ENCODE measurements at places on chromosomes 2 and 18.

GRCh38 chr2:132599556-132599955 is 70.4 kb downstream of the LYPD1 start:
- no peak for DNase-seq

DNA sequence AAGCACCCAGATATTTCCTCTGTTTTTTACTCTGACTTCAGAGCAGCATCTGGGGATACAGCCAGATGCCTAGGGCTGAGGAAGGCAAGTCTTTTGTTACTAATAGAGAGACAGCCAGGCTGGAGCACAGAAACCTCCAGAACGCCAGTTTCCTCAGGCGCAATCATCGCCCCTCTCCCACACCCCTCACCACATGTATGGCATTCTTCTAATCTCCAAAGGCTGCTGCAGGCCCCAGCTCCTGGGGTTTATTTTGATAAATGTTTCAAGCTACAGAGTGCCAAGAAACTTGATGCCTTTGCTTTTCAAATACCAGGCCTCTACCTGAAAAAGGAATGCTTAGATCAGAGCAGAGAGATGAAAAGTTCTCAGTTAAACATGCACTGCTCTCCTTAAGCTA is 283.6 kb downstream of the RBM43 start:
- DNase-seq: no peak

GRCh38 chr2:240930631-240931318 is 24.6 kb downstream of the CROCC2 start:
- no peak for DNase-seq

- no peak for DNase-seq
Observed at GRCh38 chr18:47901624-47902362, 28.7 kb downstream of the SMAD2 start.

DNA sequence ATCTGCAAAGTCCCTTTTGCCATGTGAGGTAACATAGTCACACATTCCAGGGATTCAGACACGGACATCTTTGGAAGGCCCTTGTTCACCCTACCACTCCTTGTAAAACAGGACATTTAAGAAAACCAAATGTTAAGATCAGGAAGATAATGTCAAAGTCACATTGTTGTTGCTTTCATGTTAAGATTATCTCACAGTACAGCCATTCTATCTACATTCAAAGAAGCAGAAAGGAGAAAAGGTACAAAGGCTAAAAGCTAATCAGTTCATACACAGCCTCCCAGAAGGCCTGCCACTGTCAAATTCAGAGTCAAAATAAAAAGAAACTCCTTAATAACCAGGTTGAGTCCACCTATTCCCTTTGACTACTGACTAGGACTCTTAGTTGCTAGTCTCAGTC is 573.7 kb downstream of the ARHGAP15 start:
- no peak for DNase-seq

GRCh38 chr2:105418522-105418921 is 19.7 kb upstream of the FHL2 start:
- DNase-seq: no peak

DNA sequence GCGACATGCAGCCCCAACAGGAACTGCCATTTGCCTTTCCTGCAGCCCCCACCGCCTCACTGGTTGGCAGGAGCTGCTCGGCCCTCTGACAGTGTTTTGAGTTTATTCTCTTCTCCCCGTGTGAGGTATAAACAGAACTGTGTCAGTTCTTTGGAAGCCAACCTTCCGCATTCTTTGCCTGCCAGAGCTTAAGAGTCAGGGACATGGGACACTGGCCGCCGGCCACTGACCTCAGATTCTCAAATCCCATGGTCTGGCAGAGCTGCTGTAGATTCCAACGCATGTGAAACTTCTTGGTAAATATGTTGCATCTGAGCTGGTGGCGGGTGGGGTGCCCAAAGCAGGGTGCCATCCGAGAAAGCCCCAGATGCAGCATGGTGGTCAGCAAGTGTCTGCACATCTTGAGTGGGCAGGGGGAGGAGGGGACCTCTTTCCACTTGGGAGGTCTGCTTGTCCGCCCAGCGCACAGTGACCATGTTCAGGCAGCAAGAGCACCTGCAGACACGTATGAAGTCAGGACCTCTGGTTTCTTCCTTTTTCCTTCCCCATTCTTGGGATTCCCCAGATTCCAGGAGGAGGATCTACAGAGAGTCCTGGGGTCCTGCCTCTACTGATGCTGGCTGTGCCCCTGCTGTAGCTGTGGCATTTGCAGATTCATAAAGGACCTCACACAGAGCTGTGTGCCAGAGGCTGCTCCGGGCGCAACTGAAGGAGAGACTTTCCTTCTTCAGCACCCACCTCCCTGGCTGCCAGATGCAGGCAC is 23.8 kb downstream of the ASB18 start:
- DNase-seq: no peak

DNA sequence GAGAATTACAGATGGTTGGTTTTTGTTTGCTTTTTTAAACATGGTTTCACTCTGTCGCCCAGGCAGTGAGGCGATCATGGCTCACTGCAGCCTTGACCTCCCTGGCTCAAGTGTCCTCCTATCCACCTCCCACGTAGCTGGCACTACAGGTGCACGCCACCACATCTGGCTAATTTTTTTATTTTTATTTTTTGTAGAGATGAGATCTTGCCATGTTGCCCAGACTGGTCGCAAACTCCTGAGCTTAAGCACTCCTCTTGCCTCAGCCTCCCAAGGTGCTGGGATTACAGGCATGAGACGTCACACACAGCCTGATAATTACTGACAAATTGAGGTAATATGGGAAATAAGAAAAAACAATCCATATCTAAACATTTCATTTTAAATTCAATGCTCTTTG is 110.5 kb upstream of the ZSWIM2 start:
- no peak for DNase-seq

DNA sequence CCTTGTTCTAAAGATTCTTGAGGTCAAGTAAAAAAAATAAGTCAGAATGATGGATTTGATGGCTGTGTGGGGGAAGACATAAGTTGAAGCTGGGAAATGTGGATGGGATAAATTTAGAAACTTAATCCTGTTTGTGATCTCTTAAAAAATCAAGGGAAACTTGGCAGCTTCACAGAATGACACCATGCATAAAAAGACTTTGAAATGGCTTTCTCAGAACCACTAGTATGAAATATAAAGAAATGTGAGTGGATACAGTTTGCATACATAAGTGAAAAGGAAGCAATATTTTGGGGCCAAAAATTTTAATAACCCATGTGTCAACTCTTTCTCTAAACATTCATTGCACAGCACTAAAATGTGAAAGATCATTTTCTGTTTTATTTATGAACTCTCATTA is 21.7 kb downstream of the CDH19 start:
- no peak for DNase-seq

DNA sequence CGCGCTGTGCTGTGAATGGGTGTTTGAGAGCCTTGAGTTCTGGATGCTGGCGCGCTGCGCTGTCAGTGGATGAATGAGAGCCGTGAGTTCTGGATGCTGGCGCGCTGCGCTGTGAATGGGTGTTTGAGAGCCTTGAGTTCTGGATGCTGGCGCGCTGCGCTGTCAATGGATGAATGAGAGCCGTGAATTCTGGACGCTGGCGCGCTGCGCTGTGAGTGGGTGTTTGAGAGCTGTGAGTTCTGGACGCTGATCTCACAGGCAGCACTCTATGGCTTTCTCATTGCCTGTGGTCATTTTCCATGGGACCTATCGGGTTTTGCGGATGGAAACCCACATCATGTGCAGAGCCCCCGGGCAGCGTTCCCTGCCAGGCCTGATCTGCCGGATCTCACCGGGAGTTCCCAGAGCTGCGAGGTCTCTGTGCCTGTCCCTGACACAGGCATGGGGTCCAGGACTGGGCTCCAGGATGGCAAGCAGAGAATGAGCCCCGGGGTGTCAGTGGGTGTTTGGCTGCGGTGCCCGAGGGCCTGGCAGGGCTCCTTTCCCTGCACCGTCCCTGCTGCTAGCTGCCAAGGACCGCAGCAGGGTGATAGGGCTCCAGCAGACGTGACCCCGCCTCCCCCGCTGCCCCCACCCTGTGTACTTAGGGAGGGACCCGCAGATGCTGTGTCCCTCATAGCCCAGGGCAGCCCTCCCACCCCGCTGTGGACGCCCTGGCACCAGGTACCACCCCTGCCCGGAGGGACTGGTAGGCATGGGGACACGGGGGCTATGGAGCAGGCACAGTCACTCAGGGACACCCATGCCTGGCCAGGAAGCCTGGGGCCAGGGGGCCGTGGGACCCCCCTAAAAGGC is 9.7 kb downstream of the PDCD1 start:
- no peak for DNase-seq

DNA sequence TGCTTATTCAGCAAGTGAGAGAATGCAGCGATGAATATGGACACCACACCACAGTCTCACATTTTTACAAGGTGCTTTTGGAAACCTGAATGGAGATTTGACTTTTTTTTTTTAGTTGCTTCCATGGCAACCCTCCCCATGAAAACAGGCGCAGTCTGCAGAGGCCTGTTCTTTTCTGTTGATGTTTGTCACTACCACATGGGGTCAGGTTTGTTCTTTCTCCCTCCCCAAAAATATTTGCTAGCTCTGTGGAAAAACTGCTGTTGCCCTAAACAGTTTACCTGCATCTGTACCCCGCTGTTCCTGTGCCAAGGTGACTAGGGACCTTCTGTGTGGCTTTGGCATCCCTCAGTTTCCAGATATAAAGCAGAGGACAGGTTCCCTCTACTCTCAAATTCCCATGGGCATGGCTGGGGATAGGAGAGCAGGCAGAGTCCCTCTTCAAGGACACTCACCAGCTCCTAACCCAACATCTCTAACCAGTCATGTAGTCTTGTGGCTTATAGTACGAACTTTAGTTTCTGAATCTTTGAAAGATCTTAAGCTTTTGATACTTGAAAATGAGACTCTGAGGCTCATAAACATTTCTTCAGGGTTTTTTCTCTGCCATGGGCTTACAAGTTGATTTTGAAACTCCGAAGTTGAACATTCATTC is 14.7 kb upstream of the MAPRE2 start:
- DNase-seq: no peak

DNA sequence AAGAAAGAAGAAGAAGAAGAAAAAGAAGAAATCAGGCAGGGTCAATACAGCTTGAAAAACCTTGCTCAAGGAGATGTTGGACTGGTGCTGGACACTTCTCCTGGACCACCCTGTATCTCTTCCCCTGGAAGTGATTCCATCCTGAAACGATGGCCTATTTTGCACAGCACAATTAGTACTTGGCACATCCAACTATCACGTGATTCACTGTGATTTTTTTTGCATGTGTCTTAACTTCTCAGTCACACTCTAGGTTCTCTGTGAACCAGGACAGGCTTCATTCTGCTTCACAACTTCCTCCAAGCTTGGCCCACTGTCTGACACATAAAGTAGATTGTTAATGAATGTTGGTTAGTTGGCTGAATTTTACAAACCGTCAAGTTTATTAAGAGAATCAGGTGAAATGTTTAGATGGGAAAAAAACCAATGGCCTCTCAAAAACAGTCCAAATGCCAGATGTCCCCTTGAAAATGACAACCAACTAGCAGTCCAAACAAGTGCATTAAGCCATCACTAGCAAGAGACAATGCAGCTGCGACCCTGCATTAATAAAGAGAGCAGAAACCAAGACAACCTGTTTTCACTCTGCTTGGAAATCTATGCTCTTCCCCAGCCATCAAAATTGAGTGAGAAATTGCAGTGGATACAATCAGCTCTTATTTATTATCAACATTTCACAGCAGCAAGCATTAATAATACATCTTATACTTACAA is 300.0 kb upstream of the CHAC2 start:
- DNase-seq: no peak

DNA sequence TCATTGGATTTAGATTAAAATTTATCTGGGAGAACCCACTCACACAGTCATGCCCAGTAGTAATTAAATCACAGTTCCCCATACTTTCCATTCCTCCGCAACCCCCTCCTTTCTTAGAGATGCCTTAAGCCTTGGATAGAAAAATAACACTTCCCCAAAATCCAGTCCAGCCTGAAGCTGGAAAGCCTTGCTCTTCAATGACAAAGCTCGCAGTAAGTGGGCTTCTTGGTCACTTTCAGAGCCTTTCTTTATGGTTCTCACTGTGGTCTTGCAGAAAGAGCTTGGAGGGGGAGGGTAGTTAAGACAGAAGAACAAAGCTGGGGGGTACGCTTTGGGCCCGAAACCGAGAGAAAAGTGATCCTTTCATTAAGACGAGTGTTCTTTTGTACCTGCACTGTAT is 802.1 kb upstream of the POU3F3 start:
- DNase-seq: no peak

GRCh38 chr18:76447258-76447890 is 47.7 kb downstream of the ZNF516 start:
- DNase-seq: no peak

GRCh38 chr18:69622961-69623360 is 222.3 kb downstream of the DOK6 start:
- no peak for DNase-seq

- peak; percentile 19 for DNase-seq
Observed at GRCh38 chr2:135132314-135132713, 80.2 kb downstream of the RAB3GAP1 start.

GRCh38 chr18:77095391-77096371 is 36.9 kb downstream of the MBP start:
- no peak for DNase-seq

- no peak for DNase-seq
Observed at GRCh38 chr2:29304399-29305060, 189.3 kb downstream of the CLIP4 start.

GRCh38 chr2:165927774-165928173 is 25.8 kb downstream of the TTC21B start:
- DNase-seq: no peak

DNA sequence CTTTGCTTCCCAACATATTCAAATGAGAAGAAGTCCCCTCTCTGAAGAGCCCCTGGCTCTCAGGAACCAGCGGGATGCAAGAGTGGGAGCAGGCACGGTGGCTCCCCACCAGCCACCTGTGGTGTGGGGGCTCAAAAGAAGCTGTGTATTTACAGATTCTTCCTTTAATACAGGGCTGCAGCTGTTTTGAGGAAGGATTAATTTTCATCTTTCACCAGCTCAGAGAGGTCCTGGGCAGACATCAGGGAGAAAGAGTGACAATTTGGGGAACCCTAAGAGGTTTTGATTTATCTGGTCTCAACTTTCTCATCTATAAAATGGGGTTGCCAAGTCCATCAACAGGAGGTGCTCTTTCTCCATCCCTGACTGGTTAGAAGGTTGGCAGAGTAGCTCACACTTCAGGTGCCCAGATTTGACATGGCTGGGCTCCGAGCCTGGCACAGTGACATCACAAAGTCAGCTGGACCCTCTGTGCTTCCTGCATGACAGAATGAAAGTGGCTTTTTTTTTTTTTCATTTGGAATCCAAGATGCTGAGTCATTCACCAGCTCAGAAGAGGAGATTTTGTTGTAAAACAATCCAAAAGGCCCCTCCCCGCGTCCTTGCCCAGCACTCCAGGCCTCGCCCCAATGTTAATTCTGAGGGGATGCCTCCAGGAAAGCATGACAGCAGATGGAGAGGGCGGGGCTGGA is 15.5 kb upstream of the SIX2 start:
- DNase-seq: peak; percentile 94

GRCh38 chr18:11105463-11105862 is 43.9 kb downstream of the PIEZO2 start:
- no peak for DNase-seq

- no peak for DNase-seq
Observed at GRCh38 chr2:47310801-47311560, 92.0 kb upstream of the MSH2 start.

Measured in HS-5 (cell line).